ENCODE measurements at places on chromosomes 1 and 21.

GRCh38 chr1:44826375-44827196, 16.5 kb downstream of the PTCH2 start:
- DNase-seq = no peak

DNA sequence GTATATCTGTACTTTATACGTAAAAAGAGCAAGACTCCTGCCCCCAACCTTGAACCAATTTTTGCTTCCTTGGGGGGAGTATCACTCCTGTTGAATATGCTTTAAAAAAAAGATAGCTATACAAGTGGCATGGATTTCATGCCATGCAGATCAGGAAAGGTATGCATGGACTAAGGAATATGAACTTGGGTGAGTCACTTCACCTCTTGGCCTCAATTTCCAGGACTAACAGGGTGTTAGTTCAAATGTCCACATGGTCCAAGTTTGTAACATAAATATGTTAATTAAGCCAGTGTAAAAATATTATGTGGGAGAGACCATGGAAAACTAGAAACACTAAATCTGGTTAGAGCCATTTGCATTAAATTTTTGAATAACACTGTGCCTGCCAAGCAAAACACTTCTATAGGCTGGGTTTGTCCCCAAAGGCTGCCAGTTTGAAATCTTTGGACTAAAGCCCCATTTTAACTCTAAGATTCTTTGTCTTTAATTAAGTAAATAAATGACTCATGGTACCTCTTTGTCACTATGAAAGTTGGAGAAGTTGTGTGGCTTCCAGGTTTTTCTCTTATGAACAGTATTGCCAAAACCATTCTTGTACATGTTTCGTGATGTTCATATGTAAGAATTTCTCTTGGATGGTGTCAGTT, 33.1 kb downstream of the FAM177B start:
- DNase-seq = no peak

DNA sequence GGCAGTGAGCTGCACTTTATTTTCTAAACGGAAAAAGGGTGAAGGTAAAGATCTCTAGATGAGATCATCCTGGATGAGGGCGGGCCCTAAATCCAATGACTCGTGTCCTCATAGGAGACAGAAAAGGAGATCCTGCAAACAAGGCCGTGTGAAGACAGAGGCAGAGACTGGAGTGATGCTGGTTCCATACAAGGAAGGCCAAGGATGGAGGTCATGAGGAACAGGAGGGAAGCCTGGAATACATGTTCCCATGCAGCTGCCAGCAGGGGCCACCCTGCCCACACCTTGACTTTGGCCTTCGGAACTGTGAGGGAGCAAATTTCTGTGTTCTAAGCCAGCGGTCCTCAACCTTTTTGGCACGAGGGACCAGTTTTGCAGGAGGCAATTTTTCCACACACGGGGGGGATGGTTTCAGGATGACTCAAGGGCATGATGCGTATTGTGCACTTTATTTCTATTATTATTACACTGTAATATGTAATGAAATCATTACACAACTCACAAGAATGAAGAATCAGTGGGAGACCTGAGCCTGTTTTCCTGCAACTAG, 94.3 kb downstream of the PSMG1 start:
- no peak for DNase-seq

GRCh38 chr1:203349773-203350524, 973 bp downstream of the FMOD start:
- DNase-seq = no peak

Data from NCI-H1417 treated with DMSO at 0.1 percent for 48 hours (cell line).